Stimulated activated CD8-positive, alpha-beta memory T cell treated with anti-CD3 and anti-CD28 coated beads, Interleukin-7, amount 100 ng/mL, for 24 hours (primary cell): ENCODE measurements at places on chromosomes 6 and 20.

GRCh38 chr6:126944512-126944911 lies 174.0 kb upstream of the RSPO3 start:
- no peak for DNase-seq

- no peak for DNase-seq
Observed at GRCh38 chr6:41958022-41958856, 16.6 kb upstream of the CCND3 start.

DNA sequence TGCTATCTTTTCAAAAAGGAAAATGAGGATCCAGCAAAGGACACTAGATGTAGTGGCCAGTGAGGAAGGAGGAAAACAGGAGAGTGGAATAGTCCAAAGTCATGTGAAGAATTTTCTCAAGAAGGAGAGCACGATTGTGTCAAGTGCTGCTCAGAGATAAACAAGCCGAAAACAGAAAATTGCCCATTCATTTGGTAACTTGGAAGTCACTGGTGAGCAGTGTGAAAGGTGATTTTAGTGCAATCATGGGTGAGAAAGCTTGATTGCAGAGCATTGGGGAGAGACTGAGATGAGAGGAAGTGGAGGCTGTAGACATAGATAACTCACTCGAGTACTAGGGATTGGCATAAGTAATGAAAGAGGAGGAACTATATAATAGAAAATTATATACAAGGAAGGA lies 26.0 kb upstream of the PRDM1 start:
- DNase-seq = no peak

DNA sequence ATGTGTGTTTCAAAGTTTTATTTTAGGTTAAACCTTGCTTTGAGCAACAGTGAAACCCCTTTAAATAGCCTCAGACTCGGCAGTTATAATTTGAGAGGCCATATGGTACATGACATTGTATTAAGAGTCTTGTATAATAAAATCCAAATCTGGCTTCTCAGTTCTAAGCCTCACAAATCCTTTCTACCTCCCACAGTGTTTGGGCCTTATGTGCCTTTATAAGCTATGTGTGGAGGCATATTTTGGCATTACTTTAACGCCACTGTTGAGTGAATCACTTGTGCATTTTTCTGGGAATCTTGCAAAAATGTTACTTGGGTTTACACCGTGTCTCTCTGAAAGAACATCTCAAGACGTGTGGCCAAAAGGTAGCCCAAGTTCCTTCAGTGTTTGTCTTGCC lies 152.4 kb downstream of the COL9A1 start:
- DNase-seq = no peak

GRCh38 chr20:50916257-50916656 lies 15.0 kb downstream of the ADNP start:
- DNase-seq = no peak

DNA sequence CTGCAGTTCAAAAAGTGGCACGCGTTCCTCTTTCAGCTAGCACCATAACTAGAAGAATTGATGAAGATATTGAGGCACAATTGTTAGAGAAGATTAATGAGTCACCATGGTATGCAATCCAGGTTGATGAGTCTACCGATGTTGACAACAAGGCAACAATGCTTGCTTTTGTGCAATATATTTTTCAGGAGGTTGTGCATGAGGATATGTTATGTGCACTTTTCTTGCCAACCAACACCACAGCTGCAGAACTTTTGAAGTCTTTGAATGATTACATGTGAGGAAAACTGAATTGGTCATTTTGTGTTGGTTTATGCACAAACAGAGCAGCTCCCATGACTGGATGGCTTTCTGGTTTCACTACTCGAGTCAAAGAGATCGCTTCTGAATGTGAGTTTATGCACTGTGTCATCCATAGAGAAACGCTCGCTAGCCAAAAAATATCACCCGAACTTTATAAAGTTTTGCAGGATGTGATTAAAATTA lies 129.3 kb upstream of the SLC24A3 start:
- DNase-seq = no peak

GRCh38 chr20:46933150-46933549 lies 38.5 kb downstream of the EYA2 start:
- DNase-seq = no peak

DNA sequence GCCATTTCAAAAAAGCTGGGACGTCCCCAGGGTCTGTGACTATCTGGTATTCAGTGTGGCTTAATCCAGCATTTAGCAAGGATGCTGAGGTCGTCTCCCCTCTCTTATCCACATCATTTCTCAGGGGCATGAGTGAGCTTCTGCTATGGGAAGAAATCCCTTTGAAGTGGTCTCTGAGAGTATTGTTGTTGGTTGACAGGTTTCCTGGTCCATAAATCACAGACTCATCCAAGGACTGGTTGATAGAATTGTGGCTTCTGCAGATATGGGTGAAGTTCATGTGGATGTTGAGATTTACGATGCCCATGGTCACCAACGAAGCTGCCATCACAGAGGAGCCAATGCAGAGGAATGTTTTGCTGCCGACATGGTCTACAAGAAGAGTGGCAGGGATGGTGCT lies 24.0 kb downstream of the SLC2A12 start:
- DNase-seq = no peak

DNA sequence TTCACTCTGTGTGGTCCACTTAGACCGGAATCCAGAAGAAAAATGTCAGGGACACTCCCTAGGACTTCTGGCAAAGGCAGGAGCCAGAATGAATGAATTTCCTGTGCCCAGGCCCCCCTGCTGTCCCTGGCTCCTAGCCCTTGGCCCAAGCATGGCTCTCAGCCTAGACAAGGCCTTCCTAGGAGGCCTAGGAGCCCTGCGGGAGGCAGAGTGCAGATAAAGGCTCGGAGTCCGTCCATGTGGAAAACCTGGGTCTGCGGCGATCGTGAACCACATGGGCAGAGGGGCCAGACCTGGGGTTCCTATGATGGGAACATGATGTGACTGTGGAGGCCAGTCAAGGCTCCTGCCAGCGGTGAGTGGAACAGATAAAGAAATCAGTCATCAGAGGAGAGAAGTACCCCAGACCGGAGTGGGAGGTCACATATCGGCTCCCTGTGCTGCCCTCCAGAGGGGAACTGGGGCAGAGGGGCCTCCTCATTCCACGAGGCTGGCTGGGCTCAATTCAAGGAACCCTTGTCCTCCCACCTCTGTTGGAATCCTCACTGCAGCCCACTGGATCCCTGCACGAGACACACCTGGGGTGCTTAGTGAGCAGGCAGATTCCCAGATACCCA lies 5.9 kb upstream of the VSTM2L start:
- no peak for DNase-seq

DNA sequence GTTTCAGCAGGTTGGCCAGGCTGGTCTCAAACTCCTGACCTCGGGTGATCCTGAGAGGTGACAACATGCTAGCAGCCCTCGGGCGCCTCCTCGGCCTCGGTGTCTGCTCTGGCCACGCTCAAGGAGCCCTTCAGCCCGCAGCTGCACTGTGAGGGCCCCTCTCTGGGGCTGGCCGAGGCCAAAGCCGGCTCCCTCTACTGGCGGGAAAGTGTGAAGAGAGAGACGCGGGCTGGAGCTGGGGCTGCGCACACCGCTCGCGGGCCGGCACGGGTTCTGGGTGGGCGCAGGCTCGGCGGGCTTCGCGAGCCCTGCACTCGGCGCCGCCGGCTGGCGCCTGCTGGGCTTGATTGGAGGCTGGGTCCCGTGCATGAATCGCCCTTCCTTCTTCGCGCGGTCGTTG lies 80.8 kb upstream of the RBM24 start:
- no peak for DNase-seq

DNA sequence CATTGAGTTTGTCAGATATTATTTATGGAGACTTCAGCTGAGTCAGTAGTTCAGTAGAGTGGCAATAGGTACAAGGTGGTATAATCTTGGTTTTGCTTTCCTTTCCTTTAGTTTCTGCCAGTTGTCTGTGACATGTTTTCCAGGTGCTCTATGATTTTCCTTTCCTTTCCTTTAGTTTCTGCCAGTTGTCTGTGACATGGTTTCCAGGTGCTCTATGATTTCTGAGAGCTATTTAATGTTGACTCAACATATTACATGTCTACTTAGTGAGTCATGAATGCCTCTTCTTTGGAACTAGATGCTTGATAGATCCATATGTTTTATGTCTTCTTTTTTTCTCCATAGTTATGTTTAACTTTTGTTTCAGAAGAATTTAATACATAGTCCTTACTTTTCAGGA lies 186.4 kb upstream of the DEFB112 start:
- DNase-seq = no peak

DNA sequence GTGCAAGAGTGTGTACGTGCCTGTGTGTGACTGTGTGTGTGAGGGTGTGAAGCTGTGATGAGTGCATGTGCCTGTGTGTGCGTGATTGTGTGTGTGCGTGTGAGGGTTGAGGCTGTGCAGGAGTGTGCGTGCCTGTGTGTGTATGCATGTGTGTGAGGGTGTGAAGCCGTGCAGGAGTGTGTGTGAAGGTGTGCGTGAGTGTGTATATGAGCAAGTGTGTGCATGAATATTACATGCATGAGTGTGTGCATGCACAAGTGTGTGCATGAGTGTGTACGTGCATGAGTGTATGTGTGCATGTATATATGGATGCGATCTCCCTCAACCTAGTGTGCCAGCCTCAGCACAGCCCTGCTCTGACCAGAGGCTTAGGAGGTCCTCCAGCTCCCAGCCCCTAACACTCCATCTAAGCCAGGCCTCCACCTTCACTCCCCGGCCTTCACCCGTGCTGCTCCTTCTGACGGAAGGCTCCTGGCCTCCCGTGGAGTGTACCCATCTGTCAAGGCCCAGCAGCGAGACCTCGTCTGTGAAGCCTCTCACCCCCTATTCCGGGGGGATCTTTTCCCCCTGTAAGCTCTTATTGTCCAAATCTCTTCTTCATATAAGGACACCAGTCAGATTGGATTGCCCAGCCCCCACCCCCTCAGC lies 19.9 kb upstream of the PHACTR3 start:
- no peak for DNase-seq

GRCh38 chr6:135149376-135149775 lies 31.7 kb upstream of the MYB start:
- no peak for DNase-seq

- DNase-seq = no peak
Observed at GRCh38 chr6:125471667-125472066, 169.9 kb upstream of the HDDC2 start.

DNA sequence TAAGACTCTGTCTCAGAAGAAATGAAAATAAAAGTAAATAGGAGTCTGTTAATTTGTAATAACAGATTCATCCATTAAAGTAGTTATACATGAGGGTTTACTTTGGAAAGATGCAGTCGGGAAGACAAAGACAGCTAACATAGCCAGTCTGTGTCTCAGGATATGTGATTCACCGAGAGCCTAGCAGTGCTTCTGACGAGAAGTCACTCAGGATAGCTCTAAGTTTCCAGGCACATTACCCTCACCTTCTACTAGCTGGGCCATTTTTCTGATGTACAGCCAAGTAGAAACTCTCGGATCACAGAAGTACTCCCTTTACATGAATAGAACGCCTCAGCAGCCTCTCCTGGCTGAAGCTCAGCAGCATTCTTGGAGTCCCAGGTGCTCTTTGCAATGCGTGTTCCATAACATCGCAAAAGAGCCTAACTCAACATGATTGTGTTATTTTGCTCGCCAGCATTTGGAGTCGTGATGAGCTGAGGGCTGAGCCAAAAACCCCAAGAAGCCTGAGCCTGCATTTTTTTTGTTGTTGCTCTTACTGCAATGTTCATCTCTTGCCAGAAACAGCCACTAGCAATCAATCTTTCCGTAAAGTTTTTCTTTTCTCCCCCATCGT lies 22.4 kb upstream of the TASP1 start:
- no peak for DNase-seq
